GOT3 (cell line): ENCODE measurements at places on chromosomes 6 and 20.
A peak's percentile ranks its signal among the peaks of the same experiment; 100 is the strongest.

- DNase-seq: no peak
Measured at GRCh38 chr6:17482711-17483110, 89.3 kb downstream of the CAP2 start.

DNA sequence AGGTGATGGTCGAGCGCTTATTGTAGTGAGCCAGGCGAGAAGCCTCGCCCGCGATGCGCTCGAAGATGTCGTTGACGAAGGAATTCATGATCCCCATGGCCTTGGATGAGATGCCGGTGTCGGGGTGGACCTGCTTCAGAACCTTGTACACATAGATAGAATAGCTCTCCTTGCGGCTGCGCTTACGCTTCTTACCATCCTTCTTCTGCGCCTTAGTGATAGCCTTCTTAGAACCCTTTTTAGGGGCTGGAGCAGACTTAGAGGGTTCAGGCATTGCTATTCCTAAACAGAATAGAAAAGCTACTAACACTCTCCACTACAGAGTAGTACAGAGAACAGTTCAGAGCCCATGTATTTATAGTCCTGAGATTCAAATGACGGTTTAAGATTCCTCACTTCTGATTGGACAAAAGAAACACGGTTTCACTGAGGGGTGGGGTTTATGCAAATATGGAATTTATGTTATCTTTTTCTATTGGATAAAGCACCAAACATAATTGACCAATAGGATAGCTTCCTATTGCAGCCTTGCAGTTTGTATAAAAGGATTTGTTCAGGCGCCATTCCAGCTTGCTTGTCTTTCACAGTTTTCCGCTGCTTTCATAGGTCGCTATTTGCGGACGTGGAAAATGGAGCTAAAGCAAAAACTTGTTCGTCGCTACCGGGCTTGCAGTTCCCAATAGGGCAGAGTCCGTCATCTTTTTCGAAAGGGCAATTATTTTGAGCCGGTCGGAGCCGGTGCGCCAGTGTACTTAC lies 43.7 kb upstream of the HFE start:
- peak; percentile 52 for DNase-seq

- DNase-seq: no peak
Measured at GRCh38 chr6:163627274-163628062, 212.9 kb downstream of the QKI start.

DNA sequence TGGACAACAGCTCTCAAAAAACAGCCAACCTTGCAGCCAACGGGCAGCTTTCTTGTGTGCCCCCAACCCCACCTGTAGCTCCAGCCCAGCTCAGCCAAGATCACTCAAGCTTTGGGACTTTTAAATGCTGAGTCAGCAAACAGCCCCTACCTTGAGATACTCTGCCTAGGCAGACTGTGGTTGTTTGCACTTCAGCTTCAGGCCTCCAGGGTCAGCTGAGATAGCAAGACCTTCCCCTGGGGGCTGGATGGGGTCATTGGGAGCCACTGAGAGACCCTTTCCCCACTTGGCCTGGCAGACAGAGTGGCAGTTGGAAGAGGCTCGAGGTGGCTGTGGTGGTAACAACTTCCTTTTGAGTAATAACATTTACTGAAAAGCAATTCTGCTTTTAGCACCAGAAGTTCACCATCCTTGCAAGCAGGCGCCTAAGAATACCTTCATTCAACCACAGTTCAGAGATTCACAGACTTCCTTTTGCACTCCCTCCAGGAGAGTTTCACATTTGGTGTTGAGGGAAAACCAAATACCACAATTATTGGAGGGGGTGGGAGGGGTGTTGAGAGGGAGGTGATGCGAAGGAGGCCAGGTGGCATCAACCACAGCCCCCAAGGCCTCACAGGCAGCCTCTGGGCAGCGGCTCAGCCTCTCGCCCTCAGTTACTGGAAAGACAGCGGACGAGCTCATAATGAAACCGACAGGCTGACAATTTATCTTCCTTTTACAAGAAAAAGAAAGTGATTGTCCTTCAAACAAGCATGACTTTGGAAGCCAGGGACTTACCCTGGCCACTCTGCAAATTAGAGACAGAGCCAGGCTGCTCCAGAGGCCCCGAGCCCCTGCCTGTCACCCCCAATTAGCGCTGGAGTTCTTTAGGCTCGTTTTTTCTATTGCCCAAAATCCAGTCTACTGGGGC lies 148.1 kb downstream of the CEBPB start:
- no peak for DNase-seq

- DNase-seq: no peak
Measured at GRCh38 chr6:33977606-33978411, 168.1 kb downstream of the GRM4 start.

DNA sequence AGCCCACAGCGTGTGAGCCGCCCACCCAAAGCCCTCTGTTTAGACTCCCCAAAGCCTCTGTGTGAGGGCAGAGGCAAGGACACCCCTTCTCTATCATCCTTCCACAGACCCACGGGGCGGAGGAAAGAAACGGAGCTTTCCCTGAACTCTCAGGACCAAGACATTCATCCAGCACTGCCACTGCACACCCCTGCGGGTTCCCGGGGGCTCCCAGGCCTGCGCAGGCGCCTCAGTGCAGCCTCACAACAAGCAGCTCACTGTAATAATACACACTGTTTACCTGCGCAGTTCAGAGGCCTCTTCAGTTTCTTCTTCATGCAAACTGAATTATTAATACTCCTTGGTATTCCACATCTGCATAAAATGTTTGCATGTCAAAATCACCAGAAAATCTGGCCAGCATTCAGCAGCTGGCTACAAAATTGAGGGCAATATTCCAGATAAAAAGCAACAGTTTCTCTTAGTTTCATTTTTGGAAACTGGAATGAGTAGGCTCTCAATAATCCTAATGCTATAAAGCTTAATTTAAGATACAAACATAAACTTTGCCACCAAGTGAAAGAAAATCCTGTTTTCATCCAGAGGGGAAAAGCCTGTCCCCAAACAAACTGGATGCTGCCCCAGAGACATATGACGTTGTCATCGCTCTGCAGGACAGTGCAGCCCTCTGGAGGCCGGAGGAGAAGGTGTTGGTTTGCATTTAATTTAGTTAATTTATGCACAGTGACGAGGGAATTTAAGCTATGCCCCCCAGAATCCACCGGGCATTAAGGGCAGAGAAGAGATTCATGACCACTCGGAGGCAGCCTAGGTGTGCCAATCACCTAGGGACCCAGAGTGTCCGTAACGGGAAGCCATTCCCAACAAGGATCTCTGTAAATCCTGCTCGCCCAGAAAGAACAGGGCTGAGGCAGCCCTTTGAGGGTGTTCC lies 45.3 kb downstream of the NINL start:
- DNase-seq: no peak

- DNase-seq: no peak
Measured at GRCh38 chr6:52457096-52457495, 37.0 kb downstream of the EFHC1 start.

GRCh38 chr6:31397901-31398525 lies 5.4 kb upstream of the MICA start:
- DNase-seq: no peak

DNA sequence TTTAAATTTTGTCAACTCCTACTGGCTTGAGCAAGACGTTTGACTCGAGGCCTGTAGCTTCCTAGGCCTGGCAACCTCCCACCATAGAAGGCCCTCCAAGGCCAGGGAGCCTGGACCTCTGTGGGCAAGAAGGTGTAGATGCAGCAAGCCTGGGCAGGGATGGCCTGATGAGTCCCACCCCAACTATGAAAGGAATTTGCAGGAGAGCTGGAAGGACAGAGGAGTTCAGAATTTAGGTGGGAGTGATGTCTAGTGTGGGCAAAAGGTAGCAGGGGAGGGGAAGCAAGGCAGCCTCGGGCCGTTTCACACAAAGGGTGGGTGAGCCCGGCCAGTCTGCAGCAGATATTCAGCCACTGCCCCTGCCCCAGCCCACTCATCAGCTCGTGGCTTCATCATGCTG lies 245.2 kb downstream of the CDH26 start:
- no peak for DNase-seq

DNA sequence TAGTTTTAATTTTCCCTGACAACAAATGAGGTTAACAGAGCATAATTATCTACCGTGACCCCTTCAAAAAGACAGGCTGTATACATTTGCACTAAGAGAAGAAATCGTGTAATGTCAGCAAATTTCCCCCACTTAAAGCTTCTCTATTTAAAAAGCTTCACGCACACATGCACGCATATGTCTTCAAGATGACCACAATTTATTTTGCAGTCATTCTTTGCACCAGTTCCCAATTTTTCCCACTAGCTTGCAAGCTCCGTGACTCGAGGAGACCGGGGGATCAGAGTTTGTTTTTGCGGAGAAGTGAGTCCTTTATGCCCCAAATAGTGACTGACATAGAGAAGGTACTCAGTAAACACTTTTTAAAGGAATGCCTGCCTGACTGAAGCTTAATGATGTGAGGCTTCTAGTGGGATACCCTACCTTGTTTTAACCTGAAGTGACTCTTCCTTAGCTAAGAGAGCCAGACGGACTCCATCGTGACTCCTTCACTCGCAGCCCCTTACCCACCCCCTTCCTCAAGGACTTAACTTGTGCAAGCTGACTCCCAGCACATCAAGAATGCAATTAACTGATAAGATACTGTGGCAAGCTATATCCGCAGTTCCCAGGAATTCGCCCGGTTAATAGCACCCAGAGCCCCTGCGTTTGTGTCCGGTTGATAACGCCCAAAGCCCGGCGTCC lies 9.3 kb upstream of the NQO2 start:
- no peak for DNase-seq

- DNase-seq: no peak
Measured at GRCh38 chr6:169174516-169175359, 78.9 kb downstream of the THBS2 start.

GRCh38 chr20:41627001-41627495 lies 8.9 kb upstream of the CHD6 start:
- DNase-seq: no peak

DNA sequence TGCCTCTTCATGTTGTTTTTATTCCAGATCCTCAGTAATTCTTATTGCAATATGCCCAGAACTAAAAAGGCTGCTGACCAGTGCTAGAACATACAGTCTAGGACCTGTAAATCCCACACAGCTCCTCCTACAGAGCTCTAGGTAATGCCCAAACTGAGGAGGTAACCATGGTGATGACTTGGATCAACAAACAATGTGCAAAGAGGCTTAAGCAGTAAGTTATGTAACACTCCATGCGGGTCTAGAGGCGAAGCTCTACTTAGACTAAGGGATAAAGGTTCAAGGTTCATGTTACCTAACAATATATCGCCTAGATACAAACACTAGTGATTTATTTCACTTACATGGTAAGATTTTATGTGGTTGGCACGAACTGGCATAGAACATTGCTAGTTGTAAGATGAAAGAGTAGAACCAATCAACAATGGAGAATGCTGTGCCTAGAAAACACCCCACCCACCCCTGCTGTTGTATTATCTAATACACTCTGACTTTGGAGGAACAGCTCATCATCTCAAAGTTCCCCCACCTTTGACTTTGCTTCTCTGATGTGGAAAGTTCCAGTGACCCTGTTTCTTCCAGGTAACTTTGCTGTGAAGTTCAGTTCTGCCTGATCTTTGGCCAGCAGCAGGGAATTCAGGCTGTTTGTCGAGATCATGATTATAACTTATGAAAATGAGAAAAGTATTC lies 242.4 kb downstream of the ALDH8A1 start:
- no peak for DNase-seq

DNA sequence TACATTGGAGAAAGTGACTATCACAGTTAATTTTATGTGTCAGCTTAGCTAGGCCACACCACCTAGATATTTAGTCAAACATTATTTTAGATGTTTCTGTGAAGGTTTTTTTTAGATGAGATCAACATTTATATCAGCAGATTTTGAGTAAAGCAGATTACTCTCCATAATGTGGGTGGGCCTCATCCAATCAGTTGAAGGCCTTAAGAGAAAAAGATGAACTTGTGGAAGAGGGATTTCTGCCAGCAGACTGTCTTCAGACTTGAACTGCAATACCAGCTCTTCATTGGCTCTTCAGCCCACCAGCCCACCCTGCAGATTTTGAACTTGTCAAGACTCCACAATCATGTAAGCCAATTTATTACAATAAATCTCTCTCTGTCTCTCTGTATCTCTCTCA lies 25.1 kb upstream of the FBXO30 start:
- no peak for DNase-seq

DNA sequence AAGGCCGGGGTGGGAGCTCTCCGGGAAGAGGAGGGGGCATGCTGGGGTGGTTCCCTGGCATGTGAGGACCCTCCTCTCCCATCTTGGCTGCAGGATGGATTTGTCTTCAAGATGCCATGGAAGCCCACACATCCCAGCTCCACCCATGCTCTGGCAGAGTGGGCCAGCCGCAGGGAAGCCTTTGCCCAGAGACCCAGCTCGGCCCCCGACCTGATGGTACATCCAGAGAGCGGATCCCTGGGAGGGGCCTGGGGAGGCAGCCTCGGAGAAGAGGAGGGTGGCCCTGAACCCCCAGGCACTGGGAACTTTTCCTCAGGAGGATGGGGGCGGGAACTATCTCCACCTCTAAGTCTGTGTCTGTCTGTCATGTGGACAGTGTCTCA lies 4.8 kb downstream of the CDC25B start:
- no peak for DNase-seq

DNA sequence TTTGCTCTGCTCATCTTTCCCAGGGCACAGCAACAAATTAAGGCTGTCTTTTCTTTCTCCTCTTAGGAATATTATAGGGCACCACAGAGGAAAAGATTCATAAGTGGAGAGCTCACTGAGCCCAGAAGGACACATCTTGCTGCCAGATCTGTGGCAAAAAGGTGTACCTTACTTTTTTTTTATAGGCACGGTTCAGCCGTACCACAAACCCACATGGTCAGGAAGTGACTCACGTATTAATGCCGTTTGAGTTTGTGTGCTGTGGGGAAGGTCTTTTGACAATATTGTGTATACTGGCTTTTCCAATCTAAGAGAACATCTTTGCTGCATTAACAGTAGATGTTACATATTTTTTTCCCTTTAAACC lies 28.4 kb downstream of the PAQR8 start:
- DNase-seq: no peak

DNA sequence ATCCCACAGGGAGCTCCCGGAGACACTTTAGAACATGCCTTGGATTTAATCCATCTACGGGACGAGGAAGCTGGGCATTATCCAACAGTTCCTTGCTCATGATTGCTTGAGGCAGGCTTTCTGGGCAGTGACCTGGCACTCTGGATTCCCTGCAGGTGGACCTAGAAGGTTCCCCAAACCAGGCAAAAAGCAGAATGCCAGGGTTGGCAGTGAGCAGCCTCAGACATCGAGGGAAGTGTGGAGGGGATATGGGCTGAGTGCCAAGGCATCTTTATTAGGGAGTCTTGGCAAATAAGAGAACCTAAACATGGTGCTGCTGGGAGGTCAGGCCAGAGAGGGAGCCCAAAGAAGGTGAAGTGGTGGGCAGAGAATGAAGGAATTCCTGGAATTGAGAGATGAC lies 158.5 kb downstream of the CD83 start:
- DNase-seq: no peak

DNA sequence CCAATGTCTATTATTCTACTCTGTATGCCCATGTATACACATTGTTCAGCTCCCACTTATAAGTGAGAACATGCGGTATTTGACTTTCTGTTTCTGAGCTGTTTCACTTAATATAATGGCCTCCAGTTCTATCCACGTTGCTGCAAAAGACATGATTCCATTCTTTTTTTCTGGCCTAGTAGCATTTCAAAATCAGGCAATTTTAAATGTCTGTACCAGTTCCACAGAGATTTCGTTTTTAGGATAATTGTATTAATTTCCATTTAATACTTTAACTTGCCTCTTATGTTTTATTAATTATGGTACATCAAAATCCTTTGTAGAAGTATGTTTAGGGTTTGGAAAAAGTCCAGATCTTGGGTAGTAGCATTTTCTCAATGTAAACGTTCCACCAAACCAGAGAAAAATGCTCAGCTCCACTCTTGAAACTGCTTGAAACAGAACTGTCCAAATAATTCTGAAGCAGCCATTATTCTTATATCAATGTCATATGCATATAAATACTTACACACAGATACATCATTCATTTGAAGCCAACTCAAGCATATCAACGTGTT lies 42.6 kb upstream of the PLEKHG1 start:
- no peak for DNase-seq
